ENCODE measurements at places on chromosomes 3 and 15. TPM values are rescaled to one million over a fixed set of nuclear protein-coding genes. Genes with fewer than 3 reads are reported as not detected.

GRCh38 chr3:127779747-127780146 is 42.6 kb downstream of the MGLL start:
- H3K36me3 ChIP-seq, result no peaks in the 10 kb centered on the region
- no peak for DNase-seq
- no peak overlapping the region for H3K27ac ChIP-seq

GRCh38 chr15:100048736-100049135 is 293.0 kb downstream of the ADAMTS17 start:
- no peak for DNase-seq
- no peaks in the 10 kb centered on the region for H3K36me3 ChIP-seq
- no peaks in the 10 kb centered on the region for H3K4me1 ChIP-seq
- no peak overlapping the region for H3K4me3 ChIP-seq
- H3K27ac ChIP-seq, result no peak overlapping the region

- H3K4me1 ChIP-seq, result no peaks in the 10 kb centered on the region
- H3K4me3 ChIP-seq, result no peak overlapping the region
- no peak for DNase-seq
- peaks cover 12% of the 10 kb centered on the region for H3K36me3 ChIP-seq
- no peaks in the 10 kb centered on the region for H3K27me3 ChIP-seq
Measured at GRCh38 chr3:149020196-149020838, 29.0 kb downstream of the GYG1 start.

- no peak overlapping the region for H3K4me3 ChIP-seq
- no peaks in the 10 kb centered on the region for H3K4me1 ChIP-seq
- no peaks in the 10 kb centered on the region for H3K36me3 ChIP-seq
- H3K27me3 ChIP-seq, result no peaks in the 10 kb centered on the region
Measured at GRCh38 chr3:4551051-4551711, 58.0 kb downstream of the ITPR1 start.

- no peak overlapping the region for H3K4me3 ChIP-seq
- no peaks in the 10 kb centered on the region for H3K27me3 ChIP-seq
- no peaks in the 10 kb centered on the region for H3K36me3 ChIP-seq
- H3K4me1 ChIP-seq, result no peaks in the 10 kb centered on the region
- DNase-seq, result no peak
- peak overlapping the region; percentile 86 for H3K27ac ChIP-seq
Measured at GRCh38 chr3:36924744-36925521, 19.9 kb downstream of the TRANK1 start.

Gene LRRC34
- 2.5 TPM for total RNA-seq
